ENCODE measurements at places on chromosomes 11 and 22.

DNA sequence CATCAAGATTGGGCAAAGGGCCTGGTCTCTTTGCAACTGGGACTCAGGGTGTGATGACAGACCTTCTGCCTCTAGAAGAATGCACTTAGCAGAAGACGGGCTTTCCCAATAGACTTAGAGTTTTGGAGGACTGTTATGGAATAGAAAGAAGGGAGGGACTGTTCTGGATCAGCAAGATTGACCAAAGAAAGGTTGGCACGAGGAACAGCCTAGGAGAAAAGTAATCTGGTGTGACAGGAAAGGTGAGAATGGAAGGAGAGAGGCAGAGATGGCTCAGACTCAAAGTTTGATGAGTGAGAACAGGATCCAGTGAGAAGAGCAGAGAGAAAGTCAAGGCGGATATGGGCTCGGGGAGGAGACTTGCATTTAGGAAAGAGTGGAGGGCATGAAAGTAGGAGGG lies 23.0 kb upstream of the TMEM45B start:
- no peak for DNase-seq

DNA sequence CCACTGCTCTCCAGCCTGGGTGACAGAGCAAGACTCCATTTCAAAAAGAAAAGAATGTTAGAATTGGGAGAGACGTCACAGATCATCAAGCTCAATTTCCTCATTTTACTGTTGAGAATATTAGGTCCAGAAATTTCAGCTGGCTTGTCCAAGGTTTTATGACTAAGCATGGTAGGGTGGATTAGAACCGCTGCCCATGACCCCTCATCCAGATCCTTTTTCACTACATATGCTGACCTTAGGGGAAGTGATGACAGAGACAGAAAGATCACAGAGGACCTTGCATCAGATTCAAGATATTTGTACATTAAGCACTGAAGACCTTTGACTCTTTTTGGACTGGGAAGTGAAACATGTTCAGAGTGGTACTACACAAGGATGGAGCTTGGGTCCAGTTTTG lies 134.5 kb downstream of the ADAMTS15 start:
- no peak for DNase-seq

GRCh38 chr11:70743941-70744351 lies 345.6 kb downstream of the CTTN start:
- no peak for DNase-seq

DNA sequence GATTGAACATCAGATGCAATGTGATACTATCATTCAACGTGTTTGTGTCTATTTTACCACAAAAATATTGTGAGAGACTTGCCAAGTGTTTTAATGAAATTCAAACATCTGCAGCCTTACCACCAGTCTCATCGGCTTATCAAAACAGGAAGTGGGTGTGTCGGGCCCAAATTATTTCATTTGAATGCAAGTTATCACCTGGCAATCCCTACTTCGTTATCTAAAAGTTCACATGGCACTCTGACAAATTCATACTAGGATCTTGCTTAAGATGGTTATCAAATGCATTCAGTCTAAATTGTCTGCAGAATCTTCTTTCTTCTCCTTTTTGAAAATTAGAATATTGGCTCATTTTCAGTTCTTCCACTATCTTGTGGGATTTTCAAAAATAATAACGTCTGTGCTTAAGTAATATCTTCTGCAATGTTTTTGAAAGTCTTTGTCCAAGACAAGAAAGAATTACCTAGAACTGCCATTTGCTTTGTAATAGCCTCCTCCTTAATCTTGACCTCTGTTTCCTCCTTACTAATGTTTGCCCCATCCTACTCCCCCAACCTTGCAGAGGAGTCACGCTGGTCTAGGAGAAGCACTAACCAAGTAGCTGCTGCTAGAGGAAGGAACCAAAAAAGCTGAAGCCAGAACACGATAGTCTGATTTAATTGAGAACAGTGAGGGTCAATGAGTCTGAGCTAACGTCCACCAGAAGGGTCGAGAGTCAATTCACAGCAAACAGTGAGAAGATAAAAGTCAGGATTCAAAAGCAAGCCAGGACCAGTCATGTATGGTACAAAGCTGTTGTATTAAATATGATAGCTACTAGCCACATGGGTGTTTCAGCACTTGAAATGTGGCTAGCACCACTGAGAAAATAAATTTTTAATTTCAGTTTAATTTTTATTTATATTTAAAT lies 10.2 kb upstream of the BIRC3 start:
- no peak for DNase-seq

DNA sequence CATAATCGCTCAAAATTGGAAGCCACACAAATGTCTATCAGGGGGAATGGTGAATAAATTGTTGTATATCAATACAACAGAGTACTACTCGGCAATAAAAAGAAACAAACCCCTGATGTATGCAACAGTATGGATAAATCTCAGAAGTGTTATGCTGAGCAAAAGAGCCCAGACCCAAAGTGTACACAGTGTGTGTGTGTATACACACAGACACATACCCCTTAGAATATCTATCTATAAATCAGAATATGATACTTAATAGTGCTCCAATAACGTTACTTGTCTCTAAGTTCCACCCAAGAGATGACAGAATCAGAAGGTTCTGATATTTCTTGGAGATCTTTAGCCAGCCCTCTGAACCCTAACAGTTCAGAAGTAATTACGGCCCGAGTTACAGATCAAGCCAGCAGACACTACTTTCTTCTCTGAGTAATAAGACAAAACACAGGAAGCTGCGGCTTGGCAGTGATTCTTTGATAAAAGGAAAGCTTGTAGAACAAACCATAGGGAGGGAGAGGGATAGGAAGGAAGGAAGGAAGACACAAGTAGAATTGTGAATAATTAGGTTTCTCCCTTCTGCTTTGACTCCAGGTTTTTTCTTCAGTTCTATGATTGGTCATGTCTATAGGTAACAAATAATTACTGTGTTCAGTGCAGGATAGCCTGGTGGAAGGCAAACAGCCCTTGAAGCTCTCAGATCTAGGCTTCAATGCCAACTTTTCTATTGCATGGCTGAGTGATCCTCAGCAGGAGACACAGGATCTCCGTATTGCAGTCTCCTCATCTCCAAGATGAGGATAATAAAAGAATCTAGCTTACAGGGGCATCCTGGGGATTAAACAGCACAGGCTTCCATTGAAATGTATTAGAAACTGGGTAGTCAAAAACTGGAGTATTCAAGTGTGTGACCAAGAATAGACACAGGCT lies 75.6 kb upstream of the TEAD1 start:
- no peak for DNase-seq

DNA sequence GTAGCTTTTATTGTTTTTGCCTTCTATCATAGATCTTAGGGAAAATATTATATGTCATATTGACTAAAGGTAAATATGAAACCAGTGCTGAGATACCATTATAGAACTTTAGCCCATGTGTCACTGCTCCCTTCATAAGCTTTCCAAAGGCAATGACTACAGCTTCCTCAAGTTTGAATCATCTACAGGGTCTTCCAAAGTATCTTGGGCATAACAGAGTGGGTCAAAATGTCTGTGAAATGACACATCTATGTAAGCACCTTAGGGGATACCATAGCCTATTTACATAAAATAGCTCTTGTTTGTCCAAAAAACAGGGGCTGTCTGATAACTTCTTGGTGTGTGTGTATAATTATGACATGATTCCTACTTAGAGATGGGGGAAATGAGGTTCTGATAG lies 52.5 kb downstream of the RELT start:
- DNase-seq = no peak

- DNase-seq = no peak
These were observed 29.0 kb upstream of the NAP1L4 start for GRCh38 chr11:3021125-3021524.

GRCh38 chr11:64643920-64644646 lies 53.1 kb downstream of the SLC22A12 start:
- DNase-seq = no peak

GRCh38 chr22:41229730-41230400 lies 10.9 kb downstream of the CHADL start:
- DNase-seq = no peak

DNA sequence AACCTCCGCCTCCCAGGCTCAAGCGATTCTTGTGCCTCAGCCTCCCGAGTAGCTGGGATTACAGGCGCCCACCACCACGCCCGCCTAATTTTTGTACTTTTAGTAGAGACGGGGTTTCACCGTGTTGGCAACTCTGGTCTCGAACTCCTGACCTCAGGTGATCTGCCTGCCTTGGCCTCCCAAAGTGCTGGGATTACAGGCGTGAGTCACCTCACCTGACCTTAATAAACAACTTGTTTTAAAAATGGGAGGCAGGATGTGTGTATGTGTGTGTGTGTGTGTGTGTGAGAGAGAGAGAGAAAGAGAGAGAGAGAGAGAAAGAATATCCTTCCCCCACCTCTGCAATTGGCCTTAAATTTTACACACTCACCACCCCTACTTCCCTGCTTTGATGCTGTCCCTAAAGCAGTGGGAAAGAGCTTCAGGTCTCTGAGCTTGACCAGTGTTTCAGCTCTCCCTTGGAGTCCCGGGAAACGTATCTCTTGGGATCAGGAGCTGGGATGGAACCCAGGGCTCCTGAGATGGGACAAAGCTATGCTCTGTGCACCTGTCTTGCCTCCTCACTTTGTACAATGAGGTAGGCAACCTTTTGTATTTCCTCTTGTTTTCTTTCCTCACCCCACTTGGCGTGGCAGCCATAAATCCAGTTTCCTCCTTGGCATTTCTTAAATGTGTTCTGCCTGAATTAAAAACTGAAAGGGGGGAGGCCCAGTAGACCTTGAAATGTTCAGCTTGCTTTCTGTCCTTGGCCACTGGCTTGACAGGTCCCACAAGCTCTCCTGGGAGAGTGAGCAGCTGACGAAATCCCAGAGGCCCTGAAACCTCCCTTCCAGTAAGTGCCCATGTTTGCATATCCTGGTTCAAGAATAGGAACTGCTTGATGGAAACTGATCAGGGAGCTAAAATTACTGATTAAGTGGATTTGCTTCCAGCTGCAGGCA lies 17.8 kb upstream of the XBP1 start:
- DNase-seq = no peak

DNA sequence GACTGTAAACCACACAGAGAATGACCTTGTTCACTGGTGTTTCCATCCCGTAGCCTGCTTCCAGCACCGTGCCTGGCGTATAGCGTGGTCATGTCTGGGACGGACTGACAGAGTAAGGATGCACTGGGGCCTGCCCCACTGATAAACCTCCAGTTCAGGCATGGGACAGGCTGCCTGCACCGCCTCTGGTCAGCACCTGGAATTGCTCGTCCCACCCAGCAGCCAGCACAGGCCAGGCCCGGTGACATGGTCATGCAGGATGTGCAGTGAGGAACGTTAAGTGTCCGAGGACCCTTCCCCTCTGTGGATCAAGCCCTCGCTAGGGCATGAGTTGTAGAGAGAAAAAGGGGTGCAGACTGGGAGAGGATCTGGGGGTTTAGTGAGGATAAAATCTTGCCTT lies 44.8 kb downstream of the LMO1 start:
- no peak for DNase-seq

DNA sequence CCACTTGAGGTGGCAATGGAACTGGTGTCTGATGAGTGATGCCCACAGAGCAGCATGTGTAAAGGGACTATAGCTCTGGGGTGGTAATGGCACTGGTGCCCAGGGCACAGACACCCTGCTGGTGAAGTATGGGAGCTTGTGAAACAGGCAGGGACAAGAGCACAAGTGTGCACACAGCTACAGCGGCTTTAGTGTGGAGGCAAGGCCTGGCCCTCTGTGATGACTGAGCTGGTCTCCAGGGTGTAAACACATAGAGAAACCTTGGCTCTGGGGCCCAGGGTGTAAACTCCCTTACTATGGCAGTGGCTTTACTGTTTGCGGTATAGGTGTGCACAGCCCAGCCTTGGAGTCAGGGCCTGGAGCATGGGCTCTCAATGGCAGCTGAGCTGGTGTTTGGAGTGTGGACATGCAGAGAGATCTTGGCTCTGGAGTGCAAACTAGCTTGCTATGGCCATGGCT lies 46.3 kb downstream of the BIRC2 start:
- no peak for DNase-seq

- no peak for DNase-seq
These were observed 31.2 kb downstream of the KCNJ4 start for GRCh38 chr22:38423512-38424503.
